ENCODE measurements at places on chromosomes 16 and 17.

GRCh38 chr16:64858076-64858475 lies 263.8 kb downstream of the CDH11 start:
- no peak overlapping the region for H3K4me3 ChIP-seq
- no peaks in the 10 kb centered on the region for H3K4me1 ChIP-seq
- H3K36me3 ChIP-seq: no peaks in the 10 kb centered on the region
- no peaks in the 10 kb centered on the region for H3K27me3 ChIP-seq

- peaks cover 64% of the 10 kb centered on the region for H3K36me3 ChIP-seq
- no peaks in the 10 kb centered on the region for H3K27me3 ChIP-seq
- peaks cover 55% of the 10 kb centered on the region for H3K4me1 ChIP-seq
- H3K27ac ChIP-seq: peak overlapping the region; percentile 96
- DNase-seq: peak; percentile 35
These were observed 29.0 kb downstream of the KDM8 start for GRCh38 chr16:27232061-27232900.

GRCh38 chr16:31713945-31714902 lies 159.4 kb upstream of the ZNF267 start:
- H3K36me3 ChIP-seq: peaks cover 30% of the 10 kb centered on the region
- no peaks in the 10 kb centered on the region for H3K27me3 ChIP-seq
- peak overlapping the region; percentile 89 for H3K27ac ChIP-seq
- DNase-seq: no peak

- no peak overlapping the region for H3K27ac ChIP-seq
- H3K27me3 ChIP-seq: no peaks in the 10 kb centered on the region
- DNase-seq: no peak
- H3K4me3 ChIP-seq: no peak overlapping the region
These were observed 325.5 kb downstream of the CA10 start for GRCh38 chr17:51833045-51833444.

DNA sequence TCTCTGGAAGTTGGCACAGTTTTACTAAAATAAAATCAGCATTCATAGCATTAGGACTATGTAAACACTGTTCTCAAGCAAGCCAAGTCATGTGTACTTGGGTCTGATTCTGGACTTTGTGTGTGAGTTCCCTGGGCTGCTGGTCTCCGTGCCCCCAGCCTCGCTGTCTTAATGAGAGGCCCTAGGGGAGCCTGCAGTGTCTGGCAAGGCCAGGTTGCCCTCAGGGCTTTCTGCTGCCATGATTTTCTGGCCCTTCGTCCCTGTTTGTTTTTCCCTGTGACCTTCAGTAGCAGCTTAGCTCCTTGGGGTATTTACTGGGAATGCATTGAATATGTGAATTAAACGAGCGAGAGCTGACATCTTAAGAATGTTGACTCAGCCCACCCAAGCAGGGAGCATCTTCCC lies 161.8 kb downstream of the RPTOR start:
- no peaks in the 10 kb centered on the region for H3K27me3 ChIP-seq
- H3K27ac ChIP-seq: peak overlapping the region; percentile 14
- no peak overlapping the region for H3K4me3 ChIP-seq
- H3K4me1 ChIP-seq: peaks cover 36% of the 10 kb centered on the region

GRCh38 chr17:73103641-73104335 lies 11.3 kb upstream of the SLC39A11 start:
- no peak overlapping the region for H3K27ac ChIP-seq
- no peak overlapping the region for H3K4me3 ChIP-seq
- DNase-seq: no peak
- no peaks in the 10 kb centered on the region for H3K36me3 ChIP-seq

DNA sequence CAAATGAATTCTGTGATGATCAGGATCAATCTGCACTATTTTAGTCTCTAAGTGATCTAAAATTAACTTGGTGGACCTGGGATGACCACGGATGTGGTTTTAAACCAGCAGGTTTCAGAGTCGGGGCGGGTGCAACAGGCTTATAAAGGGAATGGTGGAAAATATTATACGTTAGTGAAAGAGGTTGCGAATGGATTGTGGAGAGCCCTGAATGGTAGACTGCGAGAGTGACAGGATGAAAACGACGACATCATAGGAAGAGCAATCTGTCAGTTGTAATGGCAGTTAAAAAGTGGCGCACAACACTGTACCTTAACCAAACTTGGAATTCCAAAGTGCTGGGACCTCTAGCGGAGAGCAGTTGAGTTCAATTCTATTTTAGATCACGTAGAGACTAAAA lies 1.2 kb upstream of the CYB5B start:
- no peak for DNase-seq
- H3K4me1 ChIP-seq: peaks cover 29% of the 10 kb centered on the region
- no peaks in the 10 kb centered on the region for H3K27me3 ChIP-seq
- peaks cover 15% of the 10 kb centered on the region for H3K36me3 ChIP-seq

DNA sequence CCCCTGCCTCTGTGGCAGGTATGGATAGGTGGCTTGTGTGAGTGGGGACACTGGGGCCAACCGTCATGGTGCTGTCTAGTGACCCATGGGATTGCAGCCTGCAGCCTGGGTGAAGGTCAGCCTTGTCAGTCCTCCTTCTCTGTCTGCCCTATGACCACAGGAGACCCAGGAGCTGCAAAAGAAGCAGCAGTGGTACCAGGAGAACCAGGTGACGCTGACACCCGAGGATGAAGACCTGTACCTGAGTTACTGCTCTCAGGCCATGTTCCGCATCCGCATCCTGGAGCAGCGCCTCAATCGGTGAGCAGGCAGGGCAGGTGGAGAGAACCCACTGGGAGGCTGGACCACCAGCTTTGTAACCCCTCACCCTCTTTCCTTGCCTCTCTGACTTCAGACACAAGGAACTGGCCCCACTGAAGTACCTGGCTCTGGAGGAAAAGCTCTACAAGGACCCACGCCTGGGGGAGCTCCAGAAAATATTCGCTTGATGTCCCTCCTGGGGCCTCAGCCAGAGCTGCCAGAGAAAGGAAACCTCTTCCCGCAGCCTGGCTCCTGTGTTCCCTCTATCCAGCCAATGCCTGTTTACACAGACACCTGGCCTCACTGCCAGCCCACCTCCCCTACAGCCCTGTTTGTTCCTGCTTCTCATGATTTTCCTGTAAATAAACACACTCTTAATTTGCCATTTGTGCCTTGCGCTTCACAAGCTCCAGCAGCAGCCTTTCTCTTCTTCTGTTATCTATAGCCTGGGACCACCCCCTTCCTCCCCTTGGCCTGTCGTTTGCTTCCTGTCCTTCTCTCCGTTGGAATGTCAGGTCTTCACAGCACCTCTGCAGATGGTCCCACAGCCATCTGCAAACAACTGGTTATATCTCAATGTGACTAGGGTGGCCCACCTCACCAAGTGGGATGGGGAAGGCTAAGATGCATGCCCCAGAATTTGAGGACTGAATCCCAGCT lies 4.5 kb upstream of the KATNB1 start:
- no peaks in the 10 kb centered on the region for H3K27me3 ChIP-seq
- H3K4me3 ChIP-seq: no peak overlapping the region
- no peak for DNase-seq
- peaks cover 11% of the 10 kb centered on the region for H3K4me1 ChIP-seq
- no peaks in the 10 kb centered on the region for H3K36me3 ChIP-seq

GRCh38 chr17:2770129-2770528 lies 20.7 kb upstream of the CCDC92B start:
- DNase-seq: no peak
- H3K27ac ChIP-seq: no peak overlapping the region
- no peaks in the 10 kb centered on the region for H3K27me3 ChIP-seq
- no peaks in the 10 kb centered on the region for H3K36me3 ChIP-seq
- H3K4me1 ChIP-seq: no peaks in the 10 kb centered on the region

DNA sequence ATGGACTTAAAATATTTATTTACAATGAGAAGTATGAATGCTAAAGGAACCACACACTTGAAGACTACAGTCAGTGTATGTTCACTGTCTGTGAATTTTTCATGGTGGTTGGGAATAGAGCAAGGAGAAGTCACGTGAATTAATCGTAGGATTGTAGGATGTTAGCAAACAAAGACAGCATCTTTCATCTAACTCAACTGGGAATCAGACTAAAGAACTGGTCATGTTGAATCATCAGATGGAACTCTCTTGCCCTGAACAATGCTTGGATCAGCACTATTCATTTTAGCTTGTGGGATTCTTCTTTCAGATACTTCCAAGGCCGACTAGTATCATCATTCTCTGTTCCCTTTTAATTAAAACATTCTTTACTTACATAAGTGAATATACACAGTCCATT lies 18.1 kb downstream of the KCNJ2 start:
- H3K27ac ChIP-seq: no peak overlapping the region
- H3K27me3 ChIP-seq: no peaks in the 10 kb centered on the region
- DNase-seq: no peak
- no peaks in the 10 kb centered on the region for H3K4me1 ChIP-seq
- no peaks in the 10 kb centered on the region for H3K36me3 ChIP-seq
- no peak overlapping the region for H3K4me3 ChIP-seq

GRCh38 chr17:27996202-27997043 lies 46.1 kb upstream of the NLK start:
- H3K27me3 ChIP-seq: peaks cover 19% of the 10 kb centered on the region
- no peak for DNase-seq
- H3K36me3 ChIP-seq: no peaks in the 10 kb centered on the region
- H3K27ac ChIP-seq: no peak overlapping the region

- H3K27ac ChIP-seq: no peak overlapping the region
- H3K4me3 ChIP-seq: no peak overlapping the region
- DNase-seq: no peak
- H3K36me3 ChIP-seq: peaks cover 88% of the 10 kb centered on the region
- H3K4me1 ChIP-seq: no peaks in the 10 kb centered on the region
These were observed 79.3 kb downstream of the CACNG1 start for GRCh38 chr17:67123699-67124098.

GRCh38 chr16:56360117-56361008 lies 65.0 kb downstream of the AMFR start:
- no peak overlapping the region for H3K27ac ChIP-seq
- DNase-seq: peak; percentile 45
- H3K4me1 ChIP-seq: no peaks in the 10 kb centered on the region
- H3K27me3 ChIP-seq: no peaks in the 10 kb centered on the region

DNA sequence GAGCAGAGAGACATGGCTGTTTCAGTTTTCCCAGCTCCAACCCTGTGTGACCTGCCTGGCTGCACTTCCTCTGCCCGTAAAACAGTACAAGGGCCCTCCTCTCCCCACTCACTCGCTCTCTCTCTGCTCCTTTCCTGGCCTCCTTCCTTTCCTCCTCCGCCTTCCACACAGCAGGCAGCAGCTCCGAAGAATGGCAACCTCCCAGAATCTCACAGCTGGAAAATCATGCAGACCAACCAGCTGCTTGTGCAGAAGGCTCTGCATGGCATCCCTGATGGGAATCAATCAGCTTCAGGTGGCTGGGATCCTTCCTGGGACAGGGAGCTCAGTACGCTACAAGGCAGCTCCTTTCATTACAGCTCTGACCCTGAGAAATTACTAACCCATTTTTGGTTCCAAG lies 27.4 kb downstream of the TMEM132E start:
- H3K27ac ChIP-seq: no peak overlapping the region
- no peaks in the 10 kb centered on the region for H3K4me1 ChIP-seq
- H3K27me3 ChIP-seq: peaks cover 42% of the 10 kb centered on the region
- no peak overlapping the region for H3K4me3 ChIP-seq
- no peaks in the 10 kb centered on the region for H3K36me3 ChIP-seq

GRCh38 chr17:3922765-3923164 lies 6.5 kb upstream of the P2RX1 start:
- no peak for DNase-seq
- H3K4me3 ChIP-seq: no peak overlapping the region
- H3K36me3 ChIP-seq: peaks cover 42% of the 10 kb centered on the region
- H3K27ac ChIP-seq: no peak overlapping the region
- H3K4me1 ChIP-seq: no peaks in the 10 kb centered on the region
- no peaks in the 10 kb centered on the region for H3K27me3 ChIP-seq

DNA sequence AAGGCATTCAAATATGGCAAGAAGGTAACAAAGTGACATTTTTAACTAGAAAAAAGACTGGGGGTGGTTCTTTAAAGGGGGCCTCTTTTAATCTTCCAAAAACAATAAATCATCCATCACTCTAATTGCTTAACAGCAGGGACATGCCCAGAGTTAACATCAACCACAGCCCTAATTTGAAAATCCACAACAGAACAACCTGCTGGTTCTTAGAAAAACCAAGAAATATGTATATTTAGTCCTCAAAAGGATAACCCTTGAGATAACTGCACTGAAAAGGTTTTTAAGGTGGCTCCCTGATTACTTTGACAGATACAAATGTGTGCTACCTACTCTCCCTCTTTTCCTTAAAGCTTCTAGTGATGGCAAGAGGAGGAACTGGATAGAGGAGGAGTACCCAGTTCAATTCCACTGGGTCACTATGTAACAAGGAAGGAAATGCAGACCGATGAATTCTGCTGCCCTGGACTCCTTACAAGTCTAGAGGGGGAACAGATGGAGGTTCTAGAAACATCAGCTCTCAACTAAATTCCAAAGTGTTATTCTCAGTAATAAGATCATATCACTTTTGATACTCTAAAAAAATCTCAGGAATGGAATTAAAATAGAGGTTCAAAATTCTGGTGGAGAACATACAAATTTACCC lies 54.3 kb downstream of the N4BP1 start:
- no peaks in the 10 kb centered on the region for H3K27me3 ChIP-seq
- H3K4me1 ChIP-seq: no peaks in the 10 kb centered on the region
- no peak overlapping the region for H3K4me3 ChIP-seq
- H3K36me3 ChIP-seq: peaks cover 55% of the 10 kb centered on the region
- no peak overlapping the region for H3K27ac ChIP-seq

- peak; percentile 21 for DNase-seq
- peaks cover 12% of the 10 kb centered on the region for H3K27me3 ChIP-seq
- peaks cover 39% of the 10 kb centered on the region for H3K4me1 ChIP-seq
- H3K4me3 ChIP-seq: no peak overlapping the region
These were observed 2.7 kb downstream of the PLEKHH3 start for GRCh38 chr17:42673885-42674754.

DNA sequence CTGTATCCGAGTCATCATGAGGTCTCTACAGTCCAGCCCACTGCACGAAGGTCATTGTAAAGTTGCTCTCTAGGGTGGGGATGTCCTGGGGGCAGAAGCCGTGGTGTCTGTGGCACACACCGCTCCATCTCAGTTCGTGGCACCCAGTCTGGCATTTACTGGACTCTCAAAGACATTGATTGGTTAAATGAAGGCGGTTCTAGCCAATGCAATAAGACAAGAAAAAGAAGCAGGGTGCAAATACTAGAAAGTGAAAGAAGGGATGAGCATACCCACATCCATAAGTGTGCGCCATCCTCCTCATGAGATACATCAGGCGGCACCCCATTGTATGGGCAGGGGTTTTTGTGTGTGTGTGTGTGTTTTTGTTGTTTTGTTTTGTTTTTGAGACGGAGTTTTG lies 10.7 kb upstream of the ATP2A3 start:
- DNase-seq: no peak
- no peaks in the 10 kb centered on the region for H3K27me3 ChIP-seq
- H3K27ac ChIP-seq: no peak overlapping the region
- H3K36me3 ChIP-seq: no peaks in the 10 kb centered on the region
- H3K4me3 ChIP-seq: no peak overlapping the region

GRCh38 chr17:31130286-31131224 lies 35.8 kb downstream of the NF1 start:
- no peaks in the 10 kb centered on the region for H3K27me3 ChIP-seq
- no peak for DNase-seq
- no peaks in the 10 kb centered on the region for H3K4me1 ChIP-seq
- H3K4me3 ChIP-seq: no peak overlapping the region

- no peak overlapping the region for H3K27ac ChIP-seq
- no peak for DNase-seq
- peaks cover 52% of the 10 kb centered on the region for H3K36me3 ChIP-seq
- no peaks in the 10 kb centered on the region for H3K27me3 ChIP-seq
These were observed 113.9 kb downstream of the BANP start for GRCh38 chr16:88064889-88065746.

- H3K4me3 ChIP-seq: no peak overlapping the region
These were observed 12.5 kb upstream of the C1QTNF8 start for GRCh38 chr16:1108299-1109252.

GRCh38 chr16:27549464-27549745 lies 308 bp downstream of the GTF3C1 start:
- peak overlapping the region; percentile 100 for H3K4me3 ChIP-seq
- H3K27ac ChIP-seq: peak overlapping the region; percentile 64
- DNase-seq: no peak
- H3K27me3 ChIP-seq: no peaks in the 10 kb centered on the region

All from DND-41 (cell line).